Peyer's patch (tissue), 4 donors: ENCODE measurements at places on chromosomes 3 and 15. TPM values are rescaled to one million over a fixed set of nuclear protein-coding genes. Genes with fewer than 3 reads are reported as not detected.
A peak's percentile ranks its signal among the peaks of the same experiment; 100 is the strongest.

The CCK gene
- total RNA-seq = not detected

The THAP10 gene
- total RNA-seq = 1.2 TPM

The AMIGO3 gene
- total RNA-seq = 1.2 TPM

The NMB gene
- total RNA-seq = 2.8 TPM

GRCh38 chr15:41779662-41780157 is 5.4 kb downstream of the MAPKBP1 start:
- no peak overlapping the region for H3K4me3 ChIP-seq
- no peaks in the 10 kb centered on the region for H3K27me3 ChIP-seq
- no peaks in the 10 kb centered on the region for H3K4me1 ChIP-seq
- no peak overlapping the region for H3K27ac ChIP-seq
- DNase-seq = no peak
- H3K36me3 ChIP-seq = no peaks in the 10 kb centered on the region

GRCh38 chr3:70111411-70111810 is 111.9 kb downstream of the SAMMSON start:
- no peaks in the 10 kb centered on the region for H3K36me3 ChIP-seq
- no peak overlapping the region for H3K27ac ChIP-seq
- DNase-seq = no peak

- no peaks in the 10 kb centered on the region for H3K4me1 ChIP-seq
- H3K27me3 ChIP-seq = no peaks in the 10 kb centered on the region
- H3K36me3 ChIP-seq = no peaks in the 10 kb centered on the region
- DNase-seq = peak; percentile 74
These were observed 36.8 kb upstream of the KLHL25 start for GRCh38 chr15:85831415-85832113.

- no peaks in the 10 kb centered on the region for H3K4me1 ChIP-seq
- no peak overlapping the region for H3K27ac ChIP-seq
- no peaks in the 10 kb centered on the region for H3K36me3 ChIP-seq
- no peak overlapping the region for H3K4me3 ChIP-seq
These were observed 118.0 kb upstream of the MLF1 start for GRCh38 chr3:158453004-158453403.

- H3K27ac ChIP-seq = no peak overlapping the region
- H3K4me1 ChIP-seq = no peaks in the 10 kb centered on the region
- H3K4me3 ChIP-seq = no peak overlapping the region
- no peaks in the 10 kb centered on the region for H3K36me3 ChIP-seq
- H3K27me3 ChIP-seq = no peaks in the 10 kb centered on the region
These were observed 15.7 kb upstream of the LRRC58 start for GRCh38 chr3:120364821-120365220.

DNA sequence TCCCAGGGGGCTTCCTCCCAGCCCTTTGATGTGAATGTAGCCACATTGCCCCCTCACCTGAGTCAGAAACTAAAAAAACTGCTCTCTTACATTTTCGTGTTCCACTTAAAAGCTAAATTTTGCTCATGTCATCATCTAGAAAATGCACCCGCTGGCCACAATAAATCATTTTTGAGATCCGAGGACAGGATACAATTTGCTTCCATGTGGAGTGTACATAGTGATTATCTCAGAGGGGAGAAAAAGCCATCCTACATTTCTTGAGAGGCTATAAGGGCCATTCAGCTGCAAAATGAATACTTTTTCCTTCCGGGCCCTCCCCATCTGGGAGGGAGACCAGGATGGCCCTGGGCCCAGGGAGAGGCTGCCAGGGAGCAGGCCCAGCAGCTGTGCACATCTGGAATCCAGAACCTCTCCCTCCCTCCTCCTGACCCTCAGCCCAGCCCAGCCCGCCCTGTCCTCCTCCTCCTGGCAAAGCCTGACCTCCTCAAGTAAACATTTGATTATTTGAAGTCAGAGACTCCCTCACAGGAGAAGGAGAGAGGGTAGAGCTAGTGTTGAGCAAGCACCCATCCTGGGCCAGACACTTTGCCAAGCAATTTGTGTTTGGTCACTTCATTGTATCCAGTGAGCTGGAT is 59.1 kb downstream of the CORO2B start:
- DNase-seq = peak; percentile 58
- no peaks in the 10 kb centered on the region for H3K4me1 ChIP-seq
- no peak overlapping the region for H3K27ac ChIP-seq
- H3K36me3 ChIP-seq = no peaks in the 10 kb centered on the region
- no peaks in the 10 kb centered on the region for H3K27me3 ChIP-seq

DNA sequence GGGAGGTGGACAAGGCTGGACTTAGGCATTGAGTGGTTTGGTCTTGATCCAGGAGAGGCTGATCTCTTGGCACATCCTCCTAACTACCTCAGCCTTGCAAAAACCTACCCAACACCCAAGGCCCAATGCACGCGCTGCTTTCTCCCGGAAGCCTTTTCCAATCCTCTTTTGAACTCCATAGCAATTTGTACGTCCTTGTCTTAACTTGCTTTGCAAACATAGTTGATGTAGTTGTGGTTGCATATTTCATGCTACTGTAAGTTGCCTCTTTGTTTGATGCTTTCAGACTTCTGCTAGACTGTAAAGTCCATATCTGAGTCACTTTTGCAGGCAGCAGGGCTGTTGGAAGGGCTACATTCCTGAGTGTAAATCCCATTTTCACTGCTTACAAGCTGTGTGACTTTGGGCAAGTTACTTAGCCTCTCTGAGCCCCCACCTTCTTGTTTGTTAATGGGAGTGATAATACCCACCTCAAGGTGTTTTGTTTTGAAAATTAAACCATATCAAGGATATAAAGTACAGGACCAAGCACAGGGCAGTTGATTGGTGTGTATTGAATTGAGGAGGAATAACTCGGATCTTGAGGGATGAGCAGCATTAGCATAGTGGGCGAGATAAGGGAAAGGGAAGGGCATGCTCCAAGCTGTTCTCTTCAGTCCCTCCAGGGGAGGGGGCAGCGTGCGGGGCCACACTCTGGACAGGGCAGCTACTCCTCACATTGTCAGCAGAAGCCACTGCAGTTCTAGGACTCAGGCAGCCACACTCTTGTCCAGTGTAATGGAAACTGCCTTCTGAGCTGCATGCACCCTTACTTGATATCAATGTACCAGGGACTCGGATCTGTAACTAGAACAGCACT is 28.8 kb downstream of the SIAH2 start:
- no peak overlapping the region for H3K4me3 ChIP-seq
- H3K27me3 ChIP-seq = no peaks in the 10 kb centered on the region
- H3K27ac ChIP-seq = no peak overlapping the region
- H3K4me1 ChIP-seq = peaks cover 17% of the 10 kb centered on the region
- DNase-seq = no peak

GRCh38 chr3:64382153-64382552 is 156.9 kb upstream of the PRICKLE2 start:
- DNase-seq = no peak
- no peak overlapping the region for H3K4me3 ChIP-seq
- H3K4me1 ChIP-seq = no peaks in the 10 kb centered on the region

DNA sequence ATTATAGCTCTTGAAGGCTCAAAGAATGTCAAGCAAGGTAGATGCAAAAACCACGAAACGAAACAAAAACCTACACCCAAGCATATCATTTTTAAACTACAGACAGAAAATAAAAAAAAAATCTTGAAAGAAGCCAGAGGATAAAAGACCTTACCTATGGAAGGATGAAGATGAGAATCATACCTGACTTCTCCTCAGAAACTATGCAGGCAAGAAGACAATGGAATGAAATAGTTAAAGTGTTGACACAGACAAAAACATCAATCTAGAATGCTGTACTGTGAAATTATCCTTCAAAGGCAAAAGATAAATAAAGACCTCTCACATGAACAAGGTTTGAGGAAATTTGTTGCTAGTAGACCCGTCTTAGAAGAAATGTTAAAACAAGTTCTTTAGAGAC is 372.0 kb downstream of the ZIC4 start:
- H3K4me3 ChIP-seq = no peak overlapping the region
- H3K27me3 ChIP-seq = no peaks in the 10 kb centered on the region
- H3K27ac ChIP-seq = no peak overlapping the region
- H3K4me1 ChIP-seq = no peaks in the 10 kb centered on the region

DNA sequence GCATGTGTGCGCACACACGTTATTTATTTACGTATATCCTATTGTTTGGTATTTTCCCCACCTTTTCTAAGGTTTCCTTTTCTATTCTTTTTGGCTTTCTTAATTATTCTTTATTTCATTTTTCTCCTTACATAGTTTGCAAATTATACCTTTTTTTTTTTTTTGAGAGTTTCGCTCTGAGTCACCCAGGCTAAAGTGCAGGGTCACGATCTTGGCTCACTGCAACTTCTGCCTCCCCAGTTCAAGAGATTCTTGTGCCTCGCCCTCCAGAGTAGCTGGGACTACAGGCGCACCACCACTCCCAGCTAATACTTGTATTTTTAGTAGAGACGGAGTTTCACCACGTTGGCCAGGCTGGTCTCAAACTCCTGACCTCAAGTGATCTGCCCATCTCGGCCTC is 20.0 kb upstream of the CILP start:
- no peaks in the 10 kb centered on the region for H3K27me3 ChIP-seq
- DNase-seq = no peak
- H3K4me3 ChIP-seq = no peak overlapping the region
- H3K36me3 ChIP-seq = no peaks in the 10 kb centered on the region

DNA sequence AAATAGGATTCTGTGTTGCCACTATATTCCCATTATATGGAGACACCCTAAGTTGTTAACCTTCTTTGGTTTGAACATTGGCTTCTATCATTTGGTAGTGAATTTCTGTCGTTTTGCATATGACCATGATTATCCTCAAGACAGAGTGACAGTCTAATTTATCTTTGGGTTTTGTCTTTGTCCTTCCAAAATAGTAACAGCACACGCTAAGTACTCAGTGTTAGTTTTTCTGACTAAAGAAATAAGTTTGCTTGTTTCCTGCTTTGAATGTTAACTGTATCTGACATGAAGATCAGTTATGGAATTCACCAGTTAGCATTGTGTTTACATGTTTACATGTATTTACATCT is 352.5 kb upstream of the GRM7 start:
- H3K27me3 ChIP-seq = no peaks in the 10 kb centered on the region
- no peak overlapping the region for H3K27ac ChIP-seq
- no peaks in the 10 kb centered on the region for H3K4me1 ChIP-seq
- H3K4me3 ChIP-seq = no peak overlapping the region

DNA sequence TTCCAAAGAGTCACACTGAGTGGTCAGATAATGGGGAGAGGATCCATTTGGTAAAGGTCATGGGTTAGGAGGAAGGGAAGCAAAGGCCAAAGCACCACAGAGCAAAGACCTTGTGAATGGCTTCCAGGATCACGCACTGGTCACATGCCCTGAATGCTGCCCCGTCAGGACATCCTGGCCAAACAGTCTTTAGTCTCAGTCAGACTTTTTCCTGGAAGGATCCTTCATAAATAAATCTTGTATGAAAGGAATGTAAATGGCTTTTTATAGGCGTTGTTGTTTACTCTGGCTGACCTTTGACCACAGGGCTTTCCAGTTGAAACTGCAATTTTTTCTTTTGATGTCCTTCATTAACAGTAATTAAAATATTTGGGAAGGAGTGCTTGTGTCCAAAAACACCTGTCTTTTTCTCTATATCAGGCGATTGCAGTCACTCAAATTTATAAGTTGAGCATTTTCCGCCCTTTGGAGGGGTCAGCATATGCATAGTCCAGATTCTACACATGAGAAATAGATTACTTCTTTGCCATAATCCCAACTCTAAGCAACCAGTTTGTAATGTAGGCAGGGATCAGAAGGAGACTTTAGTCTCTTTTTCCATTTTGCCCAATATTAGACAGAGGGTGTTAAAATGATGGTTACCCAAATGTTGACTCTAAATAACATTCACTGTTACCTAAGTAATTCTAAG is 48.4 kb downstream of the CHAC1 start:
- H3K4me1 ChIP-seq = no peaks in the 10 kb centered on the region
- no peaks in the 10 kb centered on the region for H3K36me3 ChIP-seq
- peak overlapping the region; percentile 69 for H3K27ac ChIP-seq
- no peaks in the 10 kb centered on the region for H3K27me3 ChIP-seq
- no peak for DNase-seq

DNA sequence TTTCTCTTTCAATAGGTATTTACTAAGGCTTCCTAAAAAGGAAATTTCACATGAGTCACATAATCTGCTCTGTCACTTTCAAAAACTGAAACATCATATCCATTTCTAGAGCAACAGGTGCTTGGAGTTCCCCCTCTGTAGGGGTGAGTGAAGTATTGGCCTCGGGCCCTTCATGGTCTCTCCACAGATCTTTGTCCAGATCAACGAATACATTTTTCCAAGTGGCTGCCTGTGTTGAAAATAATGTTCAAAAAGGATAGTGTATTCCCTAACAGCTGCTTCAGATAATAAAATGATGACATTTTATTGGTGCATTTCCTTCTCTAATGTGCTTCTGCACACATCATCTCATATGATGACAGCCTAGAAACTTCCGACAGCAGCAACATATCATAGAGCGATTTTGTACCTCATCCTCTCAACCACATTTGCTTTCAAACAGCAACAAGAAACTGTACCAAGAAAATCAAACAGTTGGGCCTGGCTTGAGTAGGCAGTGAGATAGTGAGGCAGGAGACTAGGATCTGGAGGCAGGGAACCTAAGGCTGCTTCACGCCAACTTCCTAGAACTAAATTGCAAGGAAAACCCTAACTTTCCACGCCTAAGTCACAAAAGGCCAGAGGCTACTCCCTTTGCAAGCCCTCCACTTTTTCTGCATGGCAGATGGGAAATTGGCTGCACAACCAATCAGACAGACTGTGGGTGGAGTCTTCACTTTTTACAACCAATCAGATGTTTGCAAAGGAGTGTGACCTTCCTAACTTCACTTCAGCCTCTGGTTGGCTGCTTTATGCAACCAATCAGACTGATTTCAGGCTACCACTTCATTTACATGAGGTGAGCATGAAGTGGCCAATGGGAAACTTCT is 340.2 kb downstream of the LRRC3B start:
- no peak overlapping the region for H3K27ac ChIP-seq
- H3K27me3 ChIP-seq = no peaks in the 10 kb centered on the region
- DNase-seq = no peak
- no peaks in the 10 kb centered on the region for H3K4me1 ChIP-seq

GRCh38 chr3:36444909-36445308 is 64.6 kb downstream of the STAC start:
- no peak overlapping the region for H3K27ac ChIP-seq
- no peaks in the 10 kb centered on the region for H3K36me3 ChIP-seq
- H3K27me3 ChIP-seq = no peaks in the 10 kb centered on the region
- DNase-seq = no peak
- no peaks in the 10 kb centered on the region for H3K4me1 ChIP-seq

GRCh38 chr3:194058189-194058571 is 77.8 kb upstream of the HES1 start:
- H3K4me3 ChIP-seq = peak overlapping the region; percentile 27
- no peaks in the 10 kb centered on the region for H3K27me3 ChIP-seq
- DNase-seq = peak; percentile 75
- no peak overlapping the region for H3K27ac ChIP-seq
- no peaks in the 10 kb centered on the region for H3K36me3 ChIP-seq

DNA sequence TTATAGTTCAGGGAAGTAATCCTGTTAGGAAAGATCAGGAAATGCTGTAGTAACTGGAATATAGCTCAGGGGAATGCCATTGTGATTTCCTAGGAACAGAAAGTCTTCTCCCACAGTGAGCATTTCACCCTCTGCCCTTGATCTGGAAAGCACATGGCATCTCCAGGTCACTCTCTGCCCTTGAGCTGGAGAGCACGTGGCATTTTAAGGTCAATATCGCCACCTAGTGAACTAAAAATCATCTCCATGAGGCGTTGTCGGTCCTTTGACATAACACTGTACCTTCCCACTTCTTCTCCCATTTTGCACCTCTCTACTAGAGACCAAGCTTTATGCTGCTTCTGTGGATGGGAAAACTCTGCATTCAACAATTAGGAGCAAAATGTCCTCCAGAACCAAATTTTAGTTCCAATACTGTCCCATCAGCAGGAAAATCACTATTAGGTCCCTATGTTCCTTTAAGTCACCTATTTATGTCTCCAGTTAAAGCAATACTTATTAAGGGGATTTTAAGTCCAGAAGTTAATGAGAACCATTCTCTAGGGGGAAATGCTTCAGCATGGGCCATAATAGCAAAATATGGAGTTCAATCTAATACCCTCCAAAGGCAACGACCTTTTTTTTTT is 54.7 kb upstream of the GK5 start:
- H3K27ac ChIP-seq = no peak overlapping the region
- H3K27me3 ChIP-seq = no peaks in the 10 kb centered on the region
